ENCODE measurements at places on chromosomes 7 and 10. TPM values are rescaled to one million over a fixed set of nuclear protein-coding genes. Genes with fewer than 3 reads are reported as not detected.

Gene DLX5
- 0.26 TPM for polyA plus RNA-seq

Gene AGR2
- polyA plus RNA-seq: 2.1 TPM

Gene ELFN1
- 0.02 TPM for polyA plus RNA-seq

Gene LRRC17
- 0.17 TPM for polyA plus RNA-seq

- no peak for DNase-seq
Observed at GRCh38 chr7:142770661-142771352, at the start of gene PRSS2. PRSS2 (plus strand) TSS chr7:142770970; CDS start chr7:142770983, 13 bp downstream.
